Activated T-helper 17 cell treated with anti-CD3 and anti-CD28 coated beads, Interleukin-2, amount 50 U/mL, for 72 hours (primary cell): ENCODE measurements at places on chromosomes 2 and 18. TPM values are rescaled to one million over a fixed set of nuclear protein-coding genes. Genes with fewer than 3 reads are reported as not detected.

The EGR4 gene
- total RNA-seq, result 0.11 TPM

The ASB18 gene
- not detected for total RNA-seq

The KCNF1 gene
- total RNA-seq, result not detected

The HOXD8 gene
- not detected for total RNA-seq

The IL36A gene
- not detected for total RNA-seq

The GAREM2 gene
- total RNA-seq, result 2.1 TPM

The C2orf78 gene
- total RNA-seq, result not detected

The HOXD12 gene
- total RNA-seq, result not detected

The TMEM37 gene
- not detected for total RNA-seq

The ANKRD30B gene
- not detected for total RNA-seq

The FSHR gene
- not detected for total RNA-seq

The SERPINB12 gene
- not detected for total RNA-seq

The LCT gene
- total RNA-seq, result 1.0 TPM

The POMC gene
- total RNA-seq, result 5.2 TPM

The LRP1B gene
- not detected for total RNA-seq

The MFF gene
- total RNA-seq, result 75.9 TPM

The GCG gene
- not detected for total RNA-seq

The PMS1 gene
- 47.2 TPM for total RNA-seq

The IL1RL1 gene
- total RNA-seq, result 0.79 TPM

The CNDP2 gene
- 141 TPM for total RNA-seq

DNA sequence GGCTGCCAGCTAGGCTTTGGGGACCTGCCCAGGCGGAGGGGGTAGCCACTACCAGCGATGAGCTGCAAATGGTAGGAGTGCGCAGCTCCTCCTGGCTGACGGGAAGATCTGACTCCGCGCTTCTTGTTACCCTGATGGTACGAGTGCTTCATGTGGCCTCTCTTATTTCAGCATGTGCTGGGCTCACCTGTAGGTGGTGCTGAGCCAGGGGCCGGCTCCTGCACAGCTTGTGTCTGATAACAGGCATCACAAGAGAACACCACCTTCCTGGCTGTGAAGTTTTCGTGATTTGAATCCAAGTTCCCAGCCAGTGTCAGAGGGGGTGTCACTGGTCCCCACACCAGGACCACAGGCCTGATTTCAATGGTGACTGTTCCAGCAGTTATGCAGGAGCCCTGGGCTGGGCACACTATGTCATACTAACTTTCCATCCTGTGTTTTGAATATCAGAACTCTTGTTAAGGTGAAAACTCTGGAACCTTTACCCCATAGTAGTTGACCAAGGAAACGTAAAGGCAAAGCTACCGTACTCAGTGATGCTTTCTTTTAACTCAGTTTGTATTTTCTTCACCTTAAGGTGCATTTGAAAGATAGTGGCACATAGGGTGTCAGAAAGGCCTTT, 28.0 kb downstream of the APCDD1 start:
- ATAC-seq, result no peak

- no peak for ATAC-seq
Measured at GRCh38 chr2:64013053-64013452, 6.2 kb downstream of the VPS54 start.

DNA sequence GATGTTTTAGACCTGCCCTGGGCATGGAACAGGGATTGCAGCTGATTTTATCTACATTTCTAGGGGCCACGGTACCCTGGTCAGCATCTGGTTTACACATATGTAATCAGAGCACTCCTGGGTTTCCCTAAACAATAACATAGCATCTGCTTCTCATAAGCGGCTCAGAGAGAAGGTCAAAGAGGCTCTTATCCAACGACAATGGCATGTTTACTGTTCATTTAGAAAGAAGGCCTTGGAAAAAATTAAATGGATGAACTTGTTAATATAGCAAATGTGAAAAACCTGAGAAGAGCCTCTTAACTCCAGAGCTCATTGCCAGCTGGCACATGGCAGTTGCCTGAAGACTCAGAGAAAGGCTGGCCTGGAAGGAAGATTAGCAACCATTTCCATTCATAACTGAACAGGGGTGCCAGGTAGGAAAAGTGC, 202.8 kb upstream of the THUMPD2 start:
- ATAC-seq, result no peak

DNA sequence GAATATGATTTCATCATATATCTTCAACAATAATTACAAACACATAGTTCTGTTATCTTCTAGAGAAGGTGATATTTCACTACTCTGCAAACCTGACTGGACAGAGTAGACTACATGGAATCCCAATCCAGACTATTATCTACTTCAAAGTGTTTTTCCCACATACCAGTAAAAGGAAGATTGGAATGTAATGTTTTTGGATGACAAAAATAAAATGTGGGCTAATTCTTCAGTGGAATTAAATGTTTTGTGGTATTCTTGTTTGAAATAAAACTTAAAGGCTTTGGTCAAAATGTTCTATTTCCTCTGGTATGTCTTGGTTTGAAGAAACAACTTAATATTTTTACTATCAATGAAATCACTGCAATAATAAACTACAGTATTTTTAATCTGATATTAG, 22.1 kb downstream of the COL5A2 start:
- no peak for ATAC-seq

- no peak for ATAC-seq
Measured at GRCh38 chr2:180122874-180123273, 115.8 kb upstream of the CWC22 start.

- ATAC-seq, result no peak
Measured at GRCh38 chr2:29613067-29613466, 308.3 kb downstream of the ALK start.

GRCh38 chr2:60602828-60603532, 49.5 kb upstream of the BCL11A start:
- ATAC-seq, result no peak

- ATAC-seq, result no peak
Measured at GRCh38 chr2:7264791-7265190, 347.6 kb downstream of the RNF144A start.

DNA sequence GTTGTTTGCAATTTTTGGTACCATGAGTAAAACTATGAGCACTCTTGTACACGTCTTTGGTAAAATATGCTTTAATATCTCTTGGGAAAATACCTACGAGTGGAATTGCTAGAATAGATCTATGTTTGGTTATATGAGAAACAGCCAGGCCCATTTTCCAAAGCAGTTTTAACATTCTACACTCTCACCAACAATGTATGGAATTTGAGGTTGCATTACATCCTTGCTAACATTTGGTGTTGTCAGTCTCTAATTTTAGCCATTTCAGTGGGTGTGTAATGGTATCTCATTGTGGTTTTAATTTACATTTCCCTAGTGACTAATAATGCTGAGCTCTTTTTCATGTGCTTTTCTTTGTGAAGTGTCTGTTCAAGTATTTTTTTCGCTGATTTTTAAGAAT, 118.9 kb upstream of the TCF4 start:
- no peak for ATAC-seq

DNA sequence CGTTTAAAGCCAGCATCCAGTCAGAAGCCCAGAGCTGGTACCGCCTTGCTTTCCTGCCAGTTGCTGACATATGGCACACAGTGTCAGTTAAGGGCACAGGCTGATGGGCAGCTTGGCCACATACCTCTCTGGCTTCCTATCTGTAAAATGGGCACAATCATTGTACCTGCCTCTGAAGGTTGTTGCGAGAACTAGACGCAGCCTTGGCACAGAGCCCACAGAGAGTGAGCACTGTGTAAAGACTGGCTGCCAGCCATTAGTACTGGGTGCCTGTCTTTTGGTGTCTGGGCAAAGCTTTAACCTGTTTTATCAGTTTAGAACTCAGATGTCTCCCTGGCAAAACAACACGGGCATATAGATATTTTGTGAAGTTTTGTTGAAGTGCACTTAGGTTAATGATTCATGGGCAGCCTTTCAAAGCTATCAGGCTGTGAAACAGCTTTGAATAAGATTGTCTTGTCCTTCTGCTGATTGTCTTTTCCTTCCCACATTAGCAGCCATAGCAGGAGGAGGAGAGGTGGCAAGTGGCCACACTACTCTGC, 269.5 kb downstream of the NEDD4L start:
- no peak for ATAC-seq

DNA sequence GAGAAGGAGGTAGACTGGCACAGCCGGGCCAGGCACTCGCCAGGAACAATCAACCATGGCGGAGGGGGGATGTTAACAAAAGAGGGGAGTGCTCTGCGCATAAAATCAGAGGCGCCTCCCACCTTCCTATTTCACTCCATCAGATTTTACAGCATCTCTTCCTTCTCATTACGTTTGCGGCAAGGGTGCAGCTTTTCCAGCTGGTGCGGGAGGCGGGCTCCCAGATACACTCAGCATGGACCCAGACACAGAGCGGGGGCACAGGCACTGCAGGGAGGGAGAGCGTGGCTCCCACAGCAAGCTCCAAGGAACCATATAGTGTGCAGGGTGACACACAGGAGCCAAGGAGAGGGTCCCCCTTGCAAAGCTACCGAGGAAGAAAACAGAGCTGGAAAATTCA, 176.3 kb downstream of the EIPR1 start:
- no peak for ATAC-seq

GRCh38 chr2:150762571-150762970, 275.1 kb upstream of the RND3 start:
- no peak for ATAC-seq

GRCh38 chr18:53753601-53754000, 470.9 kb downstream of the MBD2 start:
- no peak for ATAC-seq

DNA sequence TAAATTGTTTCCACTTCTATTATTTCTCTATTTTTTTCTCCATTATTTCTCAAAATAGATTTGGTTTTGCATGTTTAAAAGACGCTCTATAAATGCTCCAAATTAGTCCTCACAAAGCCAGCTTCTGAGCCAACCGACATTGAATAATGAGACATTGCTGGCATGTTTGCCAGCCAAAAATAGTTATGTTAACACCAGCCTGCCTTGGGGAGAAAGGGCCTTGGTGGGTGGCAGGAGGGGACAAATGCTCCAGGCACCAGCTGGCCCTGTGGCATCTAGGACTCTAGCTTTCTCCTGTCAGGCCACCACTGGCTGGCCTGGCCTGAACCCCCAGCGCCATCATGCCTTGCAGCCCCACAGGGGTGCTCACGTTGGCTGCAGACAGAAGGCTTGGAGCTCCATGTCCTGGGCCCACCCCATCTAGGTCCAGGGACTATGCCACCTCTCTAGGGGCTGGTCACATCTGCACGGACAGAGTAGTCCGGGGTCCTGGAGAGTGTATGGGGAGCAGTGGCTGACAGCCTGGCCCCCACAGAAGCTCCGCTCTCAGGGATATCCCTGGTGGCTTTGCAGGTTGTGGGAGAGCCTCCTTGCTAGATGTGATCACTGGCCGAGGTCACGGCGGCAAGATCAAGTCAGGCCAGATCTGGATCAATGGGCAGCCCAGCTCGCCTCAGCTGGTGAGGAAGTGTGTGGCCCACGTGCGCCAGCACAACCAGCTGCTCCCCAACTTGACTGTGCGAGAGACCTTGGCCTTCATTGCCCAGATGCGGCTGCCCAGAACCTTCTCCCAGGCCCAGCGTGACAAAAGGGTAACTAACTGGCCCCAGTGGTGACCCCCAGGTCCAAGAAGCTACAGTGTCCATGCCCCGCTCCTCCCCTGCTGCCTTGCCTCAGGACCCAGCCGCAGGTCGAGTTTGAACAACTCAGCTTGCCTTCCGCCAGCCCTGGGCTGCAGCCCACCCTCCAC, 12.5 kb downstream of the ABCG8 start:
- ATAC-seq, result no peak

- no peak for ATAC-seq
Measured at GRCh38 chr2:23691565-23691964, 235.4 kb downstream of the ATAD2B start.

- no peak for ATAC-seq
Measured at GRCh38 chr2:126935774-126936173, 37.1 kb downstream of the TEX51 start.

GRCh38 chr2:168118733-168119514, 128.5 kb downstream of the STK39 start:
- peak; percentile 38 for ATAC-seq

GRCh38 chr18:1017227-1018058, 112.8 kb downstream of the ADCYAP1 start:
- ATAC-seq, result no peak

DNA sequence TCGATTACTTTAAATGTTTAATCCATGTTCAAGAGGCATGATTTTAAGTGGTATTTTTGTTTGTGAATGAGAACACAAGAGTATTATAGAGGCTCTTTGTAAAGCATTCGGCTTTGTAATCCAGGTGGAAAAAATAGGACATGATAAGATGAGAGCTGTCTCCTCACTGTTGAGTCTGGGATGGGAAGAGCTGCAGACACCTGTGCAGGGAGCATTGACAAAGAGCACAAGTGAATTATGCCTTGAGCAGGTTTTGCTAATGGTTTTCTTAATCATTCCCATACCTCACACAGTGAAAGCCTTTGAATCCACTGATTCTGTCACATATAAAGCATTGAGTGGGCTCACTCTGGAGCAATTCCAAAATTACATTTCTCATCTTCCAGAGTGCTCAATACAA, 9.6 kb downstream of the COL6A3 start:
- no peak for ATAC-seq

GRCh38 chr18:76620321-76621170, 125.5 kb upstream of the ZNF516 start:
- ATAC-seq, result peak; percentile 44

DNA sequence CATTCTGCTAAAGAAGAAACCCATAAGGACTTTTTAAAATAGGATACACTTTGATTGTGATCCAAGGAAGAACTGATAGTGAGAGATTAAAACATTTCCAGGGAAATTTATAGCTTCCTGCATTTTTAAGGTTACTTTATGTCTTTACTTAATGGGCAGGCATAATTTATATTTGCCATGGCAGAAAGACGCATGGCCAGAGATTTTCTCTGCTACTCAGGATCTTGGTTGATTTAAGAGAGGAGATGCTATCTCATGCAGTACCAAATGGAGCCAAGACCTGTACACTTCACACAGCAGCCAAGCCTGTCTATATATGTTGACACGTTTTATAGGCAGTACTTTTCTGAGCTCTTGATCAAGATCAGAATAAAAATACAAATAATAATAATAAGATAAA, 60.9 kb upstream of the NT5C1B start:
- ATAC-seq, result no peak

DNA sequence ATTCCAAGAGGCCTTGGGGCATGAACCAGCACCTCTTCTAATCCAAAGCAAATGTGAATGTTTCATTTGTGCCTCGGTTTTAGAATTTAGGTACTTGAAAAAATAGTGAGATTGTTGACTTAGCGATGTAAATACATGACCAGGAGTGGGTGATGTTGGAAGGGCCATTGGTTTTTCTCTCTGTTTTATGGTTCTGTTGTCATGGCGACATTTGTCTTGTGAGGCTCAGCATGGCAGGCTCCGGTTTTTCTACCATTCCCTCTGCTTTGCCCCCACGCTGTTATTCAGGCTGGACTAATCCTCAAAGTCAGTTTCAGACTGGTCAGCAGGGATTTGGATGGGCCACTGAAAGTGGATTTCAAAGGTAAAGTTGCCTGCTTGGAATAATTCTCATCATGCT, 255.4 kb downstream of the ALPK2 start:
- ATAC-seq, result no peak

DNA sequence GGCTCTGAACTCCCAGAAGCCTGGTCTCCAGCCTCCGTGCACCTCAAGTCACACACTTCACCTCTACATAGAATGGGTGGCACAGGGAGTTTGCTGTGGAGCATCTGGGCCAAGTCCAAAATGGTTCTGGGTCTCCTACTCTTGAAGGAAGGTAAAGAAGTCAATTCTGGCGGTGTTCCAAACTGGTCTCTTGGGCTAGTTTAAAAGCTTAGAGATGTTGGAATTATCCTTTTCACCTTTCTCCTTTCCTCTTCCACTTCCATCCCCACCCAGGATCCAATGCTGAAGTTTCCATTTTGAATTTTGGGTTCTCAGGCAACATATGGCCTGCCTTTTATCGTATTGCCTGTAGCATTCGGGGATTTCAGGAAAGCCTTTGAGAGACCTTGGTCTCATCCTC, 325.2 kb downstream of the PDE11A start:
- ATAC-seq, result no peak

GRCh38 chr2:120539937-120540718, 194.2 kb downstream of the INHBB start:
- ATAC-seq, result no peak
